DND-41 (cell line): ENCODE measurements at places on chromosomes 1 and 21.

DNA sequence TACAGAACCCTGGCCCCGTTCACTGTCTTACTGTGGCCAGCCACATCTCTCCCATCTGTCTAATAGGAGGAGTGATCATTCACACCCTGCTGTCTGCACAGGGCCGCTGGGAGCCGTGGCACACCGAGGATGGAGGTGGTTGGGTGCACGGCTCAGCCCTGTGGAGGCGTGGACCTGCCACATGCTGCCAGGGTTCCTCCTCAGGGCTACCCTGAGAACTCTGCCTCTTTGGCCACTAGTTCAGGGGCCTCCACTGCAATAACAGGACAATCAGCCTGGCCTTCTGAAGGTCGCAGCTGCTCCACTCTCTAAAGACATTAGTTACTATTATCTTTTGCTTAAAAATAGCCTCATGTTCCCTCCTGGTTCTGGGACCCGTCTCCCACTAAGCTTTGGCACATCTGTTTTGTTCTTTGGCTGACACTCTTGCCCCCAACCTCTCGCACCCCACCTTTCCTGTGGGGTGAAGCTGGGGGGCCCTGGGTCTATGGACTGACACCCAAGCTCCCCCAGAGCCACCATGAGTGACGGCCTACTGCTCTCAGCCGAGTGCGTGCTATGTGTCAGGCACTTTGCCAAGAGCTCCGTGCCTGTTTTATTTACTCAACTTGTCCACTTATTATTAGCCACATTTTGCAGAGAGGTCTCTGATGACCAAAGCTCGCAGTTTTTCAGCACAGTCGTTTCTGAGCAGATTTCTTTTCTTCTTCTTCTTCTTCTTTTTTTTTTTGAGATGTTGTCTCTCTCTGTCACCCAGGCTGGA lies 66.3 kb downstream of the ARHGEF10L start:
- H3K36me3 ChIP-seq, result no peaks in the 10 kb centered on the region
- no peaks in the 10 kb centered on the region for H3K4me1 ChIP-seq
- no peak overlapping the region for H3K27ac ChIP-seq
- H3K4me3 ChIP-seq, result no peak overlapping the region

GRCh38 chr1:15100121-15100879 lies 53.2 kb upstream of the TMEM51 start:
- no peaks in the 10 kb centered on the region for H3K27me3 ChIP-seq
- peak; percentile 64 for DNase-seq
- no peak overlapping the region for H3K4me3 ChIP-seq
- H3K4me1 ChIP-seq, result peaks cover 4% of the 10 kb centered on the region
- no peak overlapping the region for H3K27ac ChIP-seq

GRCh38 chr1:96554364-96554763 lies 167.2 kb upstream of the PTBP2 start:
- DNase-seq, result no peak
- H3K4me1 ChIP-seq, result no peaks in the 10 kb centered on the region
- no peak overlapping the region for H3K27ac ChIP-seq

- H3K27ac ChIP-seq, result no peak overlapping the region
- peaks cover 3% of the 10 kb centered on the region for H3K27me3 ChIP-seq
- no peak for DNase-seq
These were observed 28.8 kb downstream of the SLC5A9 start for GRCh38 chr1:48251323-48251722.

GRCh38 chr1:23148084-23148483 lies 20.6 kb downstream of the LUZP1 start:
- H3K4me1 ChIP-seq, result no peaks in the 10 kb centered on the region
- no peak overlapping the region for H3K27ac ChIP-seq
- H3K27me3 ChIP-seq, result no peaks in the 10 kb centered on the region
- H3K36me3 ChIP-seq, result no peaks in the 10 kb centered on the region
- H3K4me3 ChIP-seq, result no peak overlapping the region
- DNase-seq, result no peak

DNA sequence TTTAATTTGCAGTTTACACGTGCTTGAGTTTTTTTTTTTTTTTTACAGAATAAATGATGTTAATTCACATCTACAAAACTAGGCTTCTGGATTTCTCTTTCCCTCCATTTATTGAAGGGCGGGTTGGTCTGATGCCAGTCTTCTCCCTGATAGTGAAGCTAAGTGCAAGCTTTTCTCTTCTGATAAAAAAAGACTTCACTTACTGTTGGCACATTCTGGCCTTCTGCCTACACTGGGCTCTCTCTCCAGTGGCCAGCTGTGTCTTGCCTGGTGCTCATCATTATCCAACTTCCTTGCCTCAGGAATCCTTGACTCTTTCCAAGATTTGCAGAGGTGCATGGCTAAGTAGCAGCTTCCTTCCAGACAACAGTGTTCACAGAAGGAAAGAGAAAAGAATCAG lies 7.6 kb upstream of the RAP1A start:
- DNase-seq, result no peak
- H3K27me3 ChIP-seq, result peaks cover 2% of the 10 kb centered on the region
- H3K36me3 ChIP-seq, result no peaks in the 10 kb centered on the region
- no peak overlapping the region for H3K4me3 ChIP-seq
- H3K27ac ChIP-seq, result no peak overlapping the region
- no peaks in the 10 kb centered on the region for H3K4me1 ChIP-seq
